ENCODE measurements at places on chromosomes 1 and 21.

GRCh38 chr1:9611716-9612115 lies 23.0 kb downstream of the TMEM201 start:
- DNase-seq, result no peak

DNA sequence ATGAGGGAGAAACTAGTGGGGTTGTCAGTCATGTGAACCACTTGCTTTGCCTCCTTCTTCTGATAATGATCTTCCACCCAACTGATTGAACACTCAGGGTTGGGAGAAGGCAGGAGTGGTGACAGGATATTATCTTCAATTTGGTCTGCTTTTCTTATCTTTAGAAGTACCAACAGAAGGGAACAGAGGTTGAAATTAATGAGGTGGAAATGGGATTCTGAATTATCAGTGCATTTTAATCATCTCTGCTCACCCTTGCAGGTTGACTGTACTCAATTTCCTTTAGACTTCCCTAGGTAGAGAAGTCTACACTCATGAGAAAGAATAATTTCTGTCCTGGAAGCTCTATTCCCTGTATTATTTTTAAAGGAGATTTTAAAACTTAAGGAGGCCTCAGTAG lies 19.9 kb upstream of the PTPN14 start:
- DNase-seq, result no peak

- no peak for DNase-seq
These were observed 83.1 kb downstream of the DESI2 start for GRCh38 chr1:244735876-244736561.

- no peak for DNase-seq
These were observed 20.3 kb upstream of the ADGRB2 start for GRCh38 chr1:31784356-31785019.

DNA sequence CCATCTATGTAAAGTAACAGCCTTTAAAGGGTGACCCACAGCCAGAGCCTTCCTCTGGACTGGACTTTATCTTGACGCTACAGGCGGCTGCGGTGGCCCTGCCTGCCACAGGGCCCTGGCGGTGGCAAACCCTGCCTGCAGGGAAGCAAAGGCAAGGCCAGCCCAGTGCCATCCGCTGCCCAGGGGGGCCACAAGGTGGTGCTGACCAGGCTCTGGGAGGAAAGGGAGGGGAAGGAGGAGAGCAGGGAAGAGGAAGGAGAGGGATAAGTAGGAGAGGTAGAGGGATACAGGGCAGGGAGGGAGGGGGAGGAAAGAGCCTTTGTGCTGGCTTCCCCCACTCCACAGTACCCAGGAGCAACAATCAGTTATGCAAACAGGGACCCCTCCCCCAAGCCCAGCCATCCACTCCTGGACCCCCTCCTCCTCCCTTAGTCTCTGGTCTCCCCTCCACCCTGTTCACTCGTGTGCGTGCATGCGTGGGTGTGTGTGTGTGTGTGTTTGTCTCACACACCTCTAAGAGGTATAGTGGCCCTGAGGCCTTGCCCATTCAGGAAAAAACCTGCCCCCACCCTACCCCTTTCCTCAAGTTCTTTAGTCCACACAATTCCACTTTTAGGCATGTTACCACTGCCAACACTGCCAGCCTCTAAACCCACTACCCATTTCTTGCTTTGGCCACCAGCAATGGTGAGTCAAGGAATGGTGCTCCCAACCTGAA lies 30.3 kb downstream of the SSBP3 start:
- no peak for DNase-seq

DNA sequence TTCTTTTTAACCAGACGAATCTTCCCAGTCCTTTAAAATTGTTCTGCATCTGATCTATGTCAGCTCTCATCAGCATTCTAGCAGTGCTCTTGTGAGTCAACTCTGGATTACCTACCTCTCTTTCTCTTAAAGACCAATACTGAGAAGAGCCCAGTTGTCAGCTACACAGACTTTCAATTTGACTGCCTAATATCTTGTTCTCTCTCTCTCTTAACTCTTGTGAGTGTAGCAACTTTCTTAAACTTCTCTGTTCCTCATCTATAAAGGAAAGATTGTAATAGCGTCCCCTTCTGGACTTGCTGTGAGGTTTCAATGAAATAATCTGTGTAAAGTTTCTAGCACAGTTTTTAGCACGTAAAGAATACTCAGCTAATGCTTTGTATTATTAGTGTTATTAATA lies 499.3 kb upstream of the ADAMTS5 start:
- no peak for DNase-seq

DNA sequence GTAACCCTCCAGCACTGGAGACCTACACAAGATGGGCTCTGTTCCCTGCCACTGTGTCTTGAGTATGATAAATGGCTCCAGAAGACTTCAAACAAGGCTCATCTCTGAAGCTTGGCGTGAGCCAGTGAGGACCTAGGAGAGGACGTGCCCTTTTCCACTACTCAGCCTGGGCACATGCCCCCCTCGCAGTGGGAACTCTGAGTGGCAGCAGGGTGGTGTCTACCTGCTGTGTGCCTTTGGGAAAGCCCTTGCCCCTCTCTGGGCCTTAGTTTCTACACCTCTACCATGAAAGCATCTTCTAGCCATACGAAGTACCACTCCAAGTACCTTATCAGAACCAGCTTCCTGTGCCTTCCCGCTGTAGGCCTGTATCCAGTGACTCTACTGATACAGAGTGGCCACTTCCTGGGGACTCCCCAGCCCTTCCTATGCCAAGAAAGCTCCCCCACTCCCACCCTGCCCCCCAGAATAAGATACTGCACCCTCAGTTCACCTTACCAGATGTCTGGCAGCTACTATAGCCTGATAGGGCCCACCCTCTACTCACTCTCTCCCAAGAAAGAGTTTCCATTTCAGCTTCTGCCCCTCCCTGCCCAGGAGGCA lies 3.1 kb upstream of the MOB3C start:
- DNase-seq, result no peak

GRCh38 chr1:27005648-27006496 lies 6.8 kb downstream of the TENT5B start:
- no peak for DNase-seq

DNA sequence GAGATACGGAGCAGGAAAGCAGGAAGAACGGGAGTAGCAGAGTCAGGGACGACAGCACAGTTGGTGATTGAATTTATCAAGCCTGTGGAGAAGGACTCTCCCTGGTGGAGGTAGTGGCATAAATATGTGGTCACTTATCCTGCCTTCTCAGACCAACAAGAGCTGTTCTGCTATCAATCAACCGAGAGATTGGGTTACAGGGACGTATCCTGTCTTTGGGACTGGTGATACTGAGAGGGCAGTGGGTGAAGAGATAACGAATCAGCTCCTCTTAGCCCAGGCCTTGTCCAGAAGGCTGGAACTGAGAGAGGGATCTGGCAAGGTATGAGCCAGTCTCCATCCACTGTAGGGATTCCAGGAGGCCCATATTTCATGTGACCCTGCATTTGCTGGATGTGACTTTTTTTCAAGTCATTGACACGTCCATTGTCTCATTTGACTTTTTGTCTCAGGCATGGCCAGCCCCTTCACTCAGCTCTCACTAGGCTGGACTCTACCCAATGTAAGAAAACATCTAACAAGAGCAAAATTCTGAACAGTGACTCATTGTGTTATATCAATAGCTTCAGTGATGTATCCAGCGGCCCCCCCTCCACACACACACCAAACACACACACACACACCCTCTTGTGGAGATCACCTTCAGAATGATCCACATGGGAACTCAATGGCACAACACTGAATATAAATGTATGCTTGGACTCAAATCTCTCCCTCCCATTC lies 11.3 kb downstream of the C1orf116 start:
- DNase-seq, result peak; percentile 46

DNA sequence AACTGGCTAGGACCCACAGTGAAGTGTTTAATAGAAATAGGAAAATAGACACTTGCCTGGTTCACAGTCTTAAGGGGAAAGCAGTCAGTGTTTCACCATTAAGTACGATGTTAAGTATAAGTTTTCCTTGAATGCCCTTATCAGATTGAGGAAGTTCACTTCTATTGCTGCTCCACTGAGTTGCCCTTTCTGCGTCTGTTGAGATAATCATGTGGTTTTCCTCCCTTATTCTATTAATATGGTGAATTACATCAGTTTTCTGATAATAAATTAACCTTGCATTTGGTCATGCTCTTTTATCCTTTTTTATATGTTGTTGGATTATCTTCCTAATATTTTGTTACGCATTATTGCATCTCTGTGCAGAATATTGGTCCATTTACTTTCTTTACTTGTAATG lies 21.4 kb downstream of the UTS2 start:
- DNase-seq, result no peak

GRCh38 chr1:30611741-30612309 lies 111.6 kb downstream of the MATN1 start:
- DNase-seq, result no peak

- no peak for DNase-seq
These were observed 29.6 kb upstream of the ZNF326 start for GRCh38 chr1:89965193-89965768.

DNA sequence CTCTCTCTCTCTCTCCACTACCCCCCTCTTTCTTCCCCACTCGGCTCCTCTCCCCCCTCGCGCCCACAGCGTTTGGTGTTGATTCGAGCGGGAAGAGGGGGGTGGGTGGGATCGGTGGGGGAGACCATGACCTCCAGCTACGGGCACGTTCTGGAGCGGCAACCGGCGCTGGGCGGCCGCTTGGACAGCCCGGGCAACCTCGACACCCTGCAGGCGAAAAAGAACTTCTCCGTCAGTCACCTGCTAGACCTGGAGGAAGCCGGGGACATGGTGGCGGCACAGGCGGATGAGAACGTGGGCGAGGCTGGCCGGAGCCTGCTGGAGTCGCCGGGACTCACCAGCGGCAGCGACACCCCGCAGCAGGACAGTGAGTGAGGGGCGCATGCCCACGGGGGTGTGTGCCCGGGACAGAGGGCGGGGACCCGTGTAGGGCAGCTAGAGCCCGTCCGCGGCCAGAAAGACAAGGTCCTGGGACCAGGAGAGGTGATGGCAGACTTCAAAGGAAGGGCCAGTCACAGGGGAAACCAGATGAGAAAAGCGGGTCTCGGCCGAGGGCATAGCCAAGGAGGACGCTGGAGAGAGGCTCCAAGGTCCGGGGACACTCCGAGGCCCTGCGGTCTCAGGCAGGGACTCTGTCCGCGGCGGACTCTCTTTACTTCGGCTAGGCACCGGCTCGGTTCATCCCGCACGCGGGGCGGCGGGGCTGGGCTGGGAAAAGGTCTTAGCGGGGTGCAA lies at the start of gene PRRX1:
PRRX1 (plus strand) TSS at position 39 of the 735 bp plus-strand sequence; CDS start at position 127, 88 bp downstream.
- peak; percentile 78 for DNase-seq

DNA sequence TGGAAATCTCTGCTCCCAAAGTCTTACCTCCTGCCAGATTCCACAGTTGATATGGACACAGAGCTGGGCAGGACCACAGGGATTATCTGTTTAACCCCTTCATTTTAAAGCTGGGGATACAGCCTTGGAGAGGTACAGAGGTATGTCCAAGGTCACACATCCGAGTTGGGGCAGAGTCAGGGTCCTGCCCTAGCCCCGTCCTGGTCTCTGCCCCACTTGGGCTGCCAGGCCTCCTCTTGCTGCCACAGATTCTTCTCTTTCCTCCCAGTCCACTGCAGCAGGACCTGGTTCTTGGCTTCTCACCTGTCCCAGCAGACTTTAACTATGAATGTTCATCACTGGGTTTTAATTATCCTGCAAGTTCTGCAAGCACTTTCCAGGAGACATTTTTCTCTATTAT lies 258.3 kb downstream of the MATN1 start:
- no peak for DNase-seq

- no peak for DNase-seq
These were observed 383.5 kb upstream of the B3GALT2 start for GRCh38 chr1:193569983-193570269.

DNA sequence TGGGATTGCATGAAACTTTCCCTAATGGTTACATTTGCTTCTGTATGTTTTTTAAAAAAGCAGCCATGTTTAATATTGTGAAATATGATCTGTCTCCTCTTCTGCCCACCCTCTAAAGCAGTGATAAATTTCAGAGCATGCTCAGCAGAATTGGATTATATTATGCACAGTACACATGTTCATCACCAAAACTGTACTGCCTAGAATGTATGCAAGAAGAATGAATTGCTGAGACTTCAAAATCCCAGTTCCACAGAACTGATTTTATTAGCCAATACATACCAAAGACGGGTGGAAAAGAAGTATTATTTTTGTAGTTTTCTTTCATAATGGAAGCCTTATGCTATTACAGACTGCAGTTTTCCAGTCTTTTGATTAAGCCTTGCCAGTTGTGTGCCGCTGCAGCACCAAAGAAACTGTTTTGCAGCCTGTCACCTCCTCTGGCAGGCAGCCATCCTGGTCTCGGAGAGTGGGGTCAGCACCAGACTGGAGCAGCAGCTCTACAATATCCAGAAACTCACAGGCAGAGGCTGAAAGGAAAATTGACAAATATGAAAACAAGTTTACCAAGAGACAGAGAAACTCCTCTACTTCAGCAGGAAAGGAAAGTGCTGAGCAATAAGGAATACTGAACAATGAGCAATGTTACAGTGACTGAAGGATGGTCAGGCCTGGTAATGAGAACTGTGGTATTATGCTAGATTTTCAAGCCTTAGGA lies 58.1 kb downstream of the LHX4 start:
- no peak for DNase-seq

DNA sequence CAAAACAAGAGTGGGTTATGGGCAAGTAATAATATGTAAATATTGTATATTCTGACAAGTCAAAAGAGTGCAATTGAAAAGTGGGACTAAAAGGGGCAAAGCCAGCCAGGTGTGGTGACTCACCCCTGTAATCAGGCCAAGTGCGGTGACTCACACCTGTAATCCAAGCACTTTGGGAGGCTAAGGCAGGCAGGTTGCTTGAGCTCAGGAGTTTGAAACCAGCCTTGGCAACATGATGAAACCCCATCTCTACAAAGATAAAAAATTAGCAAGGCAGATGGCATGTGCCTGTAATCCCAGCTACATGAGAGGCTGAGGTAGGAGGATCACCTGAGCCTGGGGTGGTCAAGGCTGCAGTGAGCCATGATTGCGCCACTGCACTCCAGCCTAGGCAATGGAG lies 304.0 kb downstream of the HHIPL2 start:
- no peak for DNase-seq

DNA sequence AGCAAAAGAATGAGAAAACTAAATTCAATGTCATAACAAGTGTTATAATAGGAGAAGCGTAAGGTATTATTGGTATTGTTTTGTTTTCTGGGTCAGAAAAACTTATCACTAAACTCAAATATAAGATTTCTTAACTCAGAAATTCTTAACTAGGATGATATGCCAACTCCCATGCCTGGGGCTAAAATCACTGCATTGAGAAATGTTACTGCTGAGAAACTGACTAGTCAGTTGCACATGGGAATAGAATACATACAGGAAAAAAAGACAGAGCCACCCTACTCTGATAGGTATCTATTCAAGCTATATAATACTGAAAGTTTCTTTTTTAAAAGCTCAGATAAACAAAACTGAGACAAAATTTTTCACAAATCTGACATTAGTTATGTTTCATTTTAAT lies 56.3 kb downstream of the PRPF38A start:
- no peak for DNase-seq

GRCh38 chr21:38476385-38476784 lies 21.9 kb downstream of the ERG start:
- no peak for DNase-seq
